Stimulated activated CD4-positive, alpha-beta T cell treated with anti-CD3 and anti-CD28 coated beads, Interleukin-4, amount 100 ng/mL, for 24 hours (primary cell): ENCODE measurements at places on chromosomes 7 and 10.

DNA sequence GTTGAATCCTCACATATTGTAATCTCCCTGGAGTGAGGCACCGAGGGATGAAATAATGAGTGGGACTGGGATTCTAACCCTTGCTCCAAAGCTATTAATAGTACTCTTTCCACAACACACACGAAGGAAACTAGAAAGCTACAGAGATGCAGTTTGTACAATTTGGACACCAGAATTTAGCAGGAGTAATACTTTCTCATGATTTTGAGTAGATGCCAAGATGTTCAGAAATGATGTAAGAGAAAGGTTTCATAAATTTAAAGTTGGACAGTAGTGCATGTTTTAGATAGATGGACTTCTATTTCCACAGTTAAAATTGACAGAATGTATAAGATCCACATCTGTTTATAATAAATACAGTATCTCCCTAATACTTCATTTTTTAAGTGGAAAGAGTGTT is 46.5 kb downstream of the PRR15 start:
- DNase-seq: no peak

- DNase-seq: no peak
Measured at GRCh38 chr10:114307731-114308130, 68.7 kb downstream of the VWA2 start.

DNA sequence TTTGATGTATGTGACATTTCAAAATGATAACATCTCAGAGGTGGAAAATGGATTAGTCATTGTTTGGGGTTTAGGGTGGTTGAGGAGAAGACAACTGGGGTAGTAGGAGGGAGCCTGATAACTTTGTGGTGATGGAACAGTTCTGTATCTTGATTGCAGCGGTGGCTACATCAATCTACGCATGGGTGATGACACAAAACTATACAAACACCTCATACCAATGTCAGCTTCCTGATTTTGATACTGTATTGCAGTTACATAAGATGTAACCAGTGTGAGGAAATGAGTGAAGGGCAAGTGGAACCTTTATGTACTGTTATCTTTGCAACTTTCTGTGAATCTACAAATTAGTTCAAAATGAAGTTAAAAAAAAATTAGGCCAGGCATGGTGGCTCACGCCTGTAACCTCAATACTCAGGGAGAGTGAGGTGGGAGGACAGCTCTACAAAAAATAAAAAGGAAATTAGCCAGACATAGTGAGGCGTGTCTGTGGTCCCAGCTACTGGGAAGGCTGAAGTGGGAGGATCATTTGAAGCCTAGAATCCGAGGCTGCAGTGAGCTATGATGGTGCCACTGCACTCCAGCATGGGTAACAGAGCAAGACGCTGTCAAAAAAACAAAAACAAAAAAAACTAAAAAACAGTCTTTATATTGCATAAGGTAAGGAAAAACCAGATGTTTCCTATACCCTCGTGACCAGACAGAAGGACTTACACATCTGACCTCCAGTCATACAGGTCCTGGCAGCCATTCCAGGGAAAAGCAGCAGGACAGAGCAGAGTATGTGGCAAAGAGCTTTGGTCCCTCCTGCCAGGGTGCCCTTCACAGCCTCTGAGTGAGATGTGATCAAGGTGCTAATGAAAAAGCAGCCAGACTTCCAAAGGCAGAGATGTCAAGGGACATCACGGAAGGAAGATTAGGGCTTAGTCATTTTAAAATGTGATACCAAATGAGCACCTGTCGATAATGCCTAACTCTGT is 50.8 kb downstream of the CYTH3 start:
- DNase-seq: peak; percentile 70

- no peak for DNase-seq
Measured at GRCh38 chr7:43195256-43195655, 82.8 kb downstream of the HECW1 start.

- no peak for DNase-seq
Measured at GRCh38 chr7:2886391-2886790, 42.3 kb upstream of the GNA12 start.
